Neural crest cell (in vitro differentiated cells): ENCODE measurements at places on chromosomes 12 and 14. TPM values are rescaled to one million over a fixed set of nuclear protein-coding genes. Genes with fewer than 3 reads are reported as not detected.
A peak's percentile ranks its signal among the peaks of the same experiment; 100 is the strongest.

ABHD12B gene
- 0.35 and 0.73 TPM in 2 replicates for total RNA-seq

TBK1 gene
- 16.4 and 19.2 TPM in 2 replicates for total RNA-seq

SCNN1A gene
- total RNA-seq = not detected in 2 replicates

GRCh38 chr14:57485635-57486034 is 8.0 kb downstream of the CCDC198 start:
- DNase-seq = no peak

DNA sequence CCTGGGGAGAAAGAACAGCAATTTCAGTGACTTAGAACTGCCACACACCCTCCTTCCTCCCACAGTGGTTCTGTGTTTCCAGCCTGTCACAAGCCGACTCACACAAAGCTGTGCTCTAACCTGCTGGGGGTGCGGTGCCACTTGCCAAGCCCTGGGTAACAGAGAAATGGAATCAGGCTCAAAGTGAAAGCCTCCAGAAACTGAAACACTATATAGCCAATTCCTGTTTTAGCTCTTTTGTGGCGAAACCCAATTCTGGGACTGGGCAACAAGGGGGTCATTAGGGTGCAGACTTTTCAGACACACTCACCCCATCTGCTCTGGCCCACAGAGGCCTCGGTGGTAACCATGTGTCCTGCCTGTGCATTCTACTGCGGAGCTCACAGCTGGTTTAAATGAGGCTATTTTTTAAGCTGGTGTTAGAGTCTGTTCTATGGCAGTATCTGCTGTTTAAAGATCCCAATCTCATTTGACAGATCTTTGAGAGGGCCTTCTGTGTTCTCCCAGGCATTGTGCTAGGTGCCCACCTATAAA is 15.2 kb upstream of the ACTR6 start:
- DNase-seq = no peak

DNA sequence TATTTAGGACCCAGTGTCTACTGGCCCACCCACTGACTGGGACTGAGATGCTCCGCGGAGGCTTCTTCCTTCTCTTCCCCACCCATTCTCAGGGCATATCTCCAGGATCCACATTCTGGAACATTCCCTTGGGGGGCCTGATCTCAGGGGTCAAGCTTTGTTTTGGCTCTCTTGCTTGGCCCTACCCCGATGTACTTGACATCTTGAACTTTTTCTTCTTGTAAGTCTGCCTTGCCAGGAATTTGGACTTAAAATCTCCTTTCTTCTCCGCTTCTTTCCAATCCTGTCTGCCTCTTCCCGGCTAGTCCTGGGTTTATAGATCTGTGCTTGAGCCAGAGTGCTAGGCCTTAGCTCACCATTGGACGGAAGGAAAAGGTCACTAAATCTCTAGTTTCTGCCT is 22.1 kb downstream of the DACT1 start:
- no peak for DNase-seq

- DNase-seq = no peak
Measured at GRCh38 chr14:25436906-25437305, 387.0 kb upstream of the STXBP6 start.

- no peak for DNase-seq
Measured at GRCh38 chr12:11687528-11687927, 38.1 kb downstream of the ETV6 start.

- peak; percentile 8 for DNase-seq
Measured at GRCh38 chr12:4763549-4763948, 43.3 kb downstream of the GALNT8 start.

- no peak for DNase-seq
Measured at GRCh38 chr12:58081488-58081887, 140.1 kb downstream of the ATP23 start.

DNA sequence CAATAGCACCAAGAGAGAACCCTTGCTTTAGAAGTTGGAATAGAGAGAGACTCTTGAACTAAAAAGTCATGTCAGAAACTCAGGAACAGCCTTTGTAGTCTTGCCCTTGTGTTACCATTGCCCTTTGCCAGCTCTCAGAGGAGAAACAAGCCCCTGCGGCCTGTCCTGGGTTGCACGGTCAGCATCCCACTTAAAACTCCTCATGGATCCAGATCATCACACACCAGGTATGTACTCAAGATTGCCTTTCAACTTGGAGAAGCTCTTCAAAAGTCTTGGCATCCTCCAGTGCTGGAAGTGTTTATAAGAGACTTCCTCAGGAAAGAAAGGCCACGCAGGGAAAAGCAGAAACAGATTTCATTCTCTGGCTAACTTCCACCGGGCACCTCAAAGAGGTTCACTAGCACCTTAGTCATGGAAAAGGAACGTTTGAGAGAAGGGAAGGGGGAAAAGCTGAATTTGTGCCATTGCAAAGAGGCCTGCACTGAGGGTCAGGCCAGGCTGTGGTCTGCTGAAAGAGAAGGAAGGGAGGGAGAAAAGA is 594.2 kb downstream of the MED13L start:
- DNase-seq = no peak
